NCI-H1930 (cell line): ENCODE measurements at places on chromosomes 4 and X.
A peak's percentile ranks its signal among the peaks of the same experiment; 100 is the strongest.

- DNase-seq = no peak
Observed at GRCh38 chr4:11631416-11631815, 202.7 kb upstream of the HS3ST1 start.

- no peak for DNase-seq
Observed at GRCh38 chrX:40243755-40244515, 146.2 kb upstream of the BCOR start.

DNA sequence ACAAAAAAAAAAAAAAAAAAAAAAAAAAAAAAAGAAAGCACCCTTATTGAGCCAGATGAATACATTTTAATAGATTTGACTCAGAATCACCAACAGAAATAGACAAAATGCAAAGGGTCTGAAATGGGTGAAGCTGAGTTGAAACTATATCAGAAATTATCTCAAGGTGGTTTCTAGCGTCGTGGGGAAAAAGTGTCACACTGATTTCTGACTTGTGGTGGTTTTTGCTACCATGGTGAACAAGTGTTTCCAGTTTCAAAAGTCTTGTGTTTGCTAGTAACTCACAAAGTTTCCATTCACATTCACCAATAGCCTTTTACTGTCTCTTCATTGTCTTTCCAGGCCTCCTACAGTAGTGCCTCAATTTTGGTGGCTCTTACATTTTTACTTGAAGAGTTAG, 135.5 kb downstream of the ARHGAP24 start:
- no peak for DNase-seq

DNA sequence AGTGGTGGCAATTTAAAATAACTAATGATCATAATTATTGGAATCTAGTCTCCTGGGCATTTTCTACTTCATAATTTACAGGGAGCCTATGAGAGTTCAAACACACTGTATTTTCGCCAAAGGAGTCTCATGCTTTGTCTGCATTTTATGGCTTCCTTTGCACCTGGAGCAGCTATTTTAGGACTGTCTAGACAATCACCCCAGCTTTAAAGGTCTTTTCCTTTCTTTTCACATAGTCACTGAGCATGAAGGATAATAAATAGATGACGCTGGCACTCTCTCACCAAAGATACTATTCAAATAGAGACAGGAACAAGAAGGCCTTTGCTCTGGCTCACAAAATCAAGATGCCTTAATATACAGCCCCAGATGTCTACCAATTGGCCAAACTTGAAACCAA, 43.0 kb downstream of the AMELX start:
- DNase-seq = peak; percentile 1

GRCh38 chr4:152117933-152118507, 357.2 kb upstream of the GATB start:
- no peak for DNase-seq

DNA sequence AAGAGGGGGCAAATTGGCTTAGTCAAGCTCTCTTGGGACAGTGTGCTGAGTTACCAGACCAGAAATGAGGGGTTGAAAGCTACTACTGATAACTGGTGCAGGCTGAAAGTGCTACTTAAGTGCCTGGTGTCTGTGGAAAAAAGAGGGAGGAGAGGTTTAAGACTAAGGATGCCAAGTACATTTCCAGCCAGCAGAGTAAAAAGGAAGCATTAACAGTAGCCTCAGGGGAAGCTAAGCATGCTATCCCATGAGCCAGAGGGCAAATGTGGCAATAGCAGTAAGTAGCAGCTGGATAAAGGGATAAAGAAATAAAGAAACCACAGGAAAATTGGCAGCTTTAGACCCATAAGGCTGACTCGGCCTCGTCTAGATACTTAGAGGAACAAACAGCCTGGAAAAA, 196.3 kb upstream of the MAB21L2 start:
- no peak for DNase-seq

DNA sequence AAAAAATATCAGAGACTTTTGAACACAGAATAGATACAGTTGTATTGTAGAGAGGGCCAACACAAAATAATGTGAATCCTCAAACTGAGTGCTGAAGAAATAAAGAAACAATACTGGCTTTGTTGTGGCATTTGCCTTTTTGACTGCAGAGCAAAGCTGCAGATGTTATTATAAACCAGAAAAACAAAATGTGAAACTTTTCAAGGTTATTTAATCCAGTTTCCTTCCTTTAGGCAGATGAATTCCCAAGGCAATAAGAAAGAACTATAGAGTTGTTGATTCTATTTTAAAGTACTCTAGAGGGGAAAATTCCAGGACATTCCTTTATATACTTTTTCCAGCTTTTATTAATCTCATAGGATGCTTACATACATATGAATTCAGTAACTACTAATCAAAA, 186.8 kb downstream of the NDST4 start:
- no peak for DNase-seq

- no peak for DNase-seq
Observed at GRCh38 chrX:9471571-9471985, 6.7 kb downstream of the TBL1X start.

DNA sequence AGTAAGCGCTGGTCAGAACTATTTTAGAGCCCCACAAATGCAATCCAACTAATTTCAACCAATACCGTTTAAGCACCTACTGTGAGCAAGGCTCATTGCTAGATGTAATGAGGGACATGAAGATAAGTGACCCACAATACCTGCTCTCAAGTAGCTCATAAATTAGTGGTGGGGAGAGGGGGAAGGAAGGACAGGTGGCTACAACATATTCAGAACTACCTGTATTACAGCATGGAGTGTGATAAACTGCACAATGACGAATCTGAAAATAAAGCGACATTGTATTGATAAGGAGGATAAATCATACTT, 311.6 kb upstream of the DIAPH2 start:
- no peak for DNase-seq

GRCh38 chr4:39255266-39255665, 72.9 kb downstream of the WDR19 start:
- no peak for DNase-seq

GRCh38 chr4:139839403-139840031, 173.9 kb downstream of the MGST2 start:
- no peak for DNase-seq

DNA sequence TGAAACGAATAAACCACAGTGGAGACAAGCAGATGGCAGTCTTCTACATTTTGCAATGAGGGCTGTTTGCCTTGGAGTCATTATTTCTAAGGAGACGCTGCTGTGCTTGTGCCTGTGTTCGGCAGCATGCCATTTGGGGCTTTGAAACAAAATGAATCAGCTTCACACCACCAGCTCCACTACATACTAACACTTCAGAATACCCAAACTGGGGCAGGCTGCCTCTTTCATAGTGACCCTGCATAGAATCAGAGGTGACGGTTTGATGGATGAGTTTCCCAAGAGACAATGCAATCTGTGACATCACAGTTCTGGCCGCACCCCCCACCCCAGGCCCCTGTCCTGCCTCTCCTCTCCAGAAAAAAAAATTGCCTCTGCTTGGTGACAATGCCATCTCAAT, 57.1 kb upstream of the MID1 start:
- DNase-seq = no peak

- no peak for DNase-seq
Observed at GRCh38 chrX:63350465-63350877, 661 bp downstream of the SPIN4 start.

- DNase-seq = no peak
Observed at GRCh38 chr4:169179609-169180521, 90.9 kb downstream of the SH3RF1 start.

DNA sequence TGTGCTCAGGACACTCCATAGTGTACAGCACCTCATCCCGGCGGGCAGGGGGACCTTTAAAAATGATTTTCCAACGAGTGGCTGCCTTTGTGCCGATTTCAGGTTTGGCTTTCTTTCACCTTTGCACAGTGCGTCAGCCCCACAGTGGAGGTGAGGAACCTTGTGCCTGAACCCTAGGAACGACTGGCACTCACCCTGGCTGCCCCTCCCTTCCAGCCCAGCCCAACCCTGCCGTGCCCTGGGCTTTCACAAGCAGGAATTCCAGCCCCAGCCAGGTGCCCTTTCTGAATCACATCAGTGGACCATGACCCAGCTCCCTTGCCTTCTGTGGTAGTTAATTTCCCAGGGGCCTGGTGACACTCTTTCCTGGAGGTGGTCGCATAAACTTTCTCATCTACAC, 1.3 kb downstream of the TMEM164 start:
- no peak for DNase-seq

GRCh38 chr4:135917011-135917410, 1615.3 kb downstream of the PCDH18 start:
- DNase-seq = no peak

DNA sequence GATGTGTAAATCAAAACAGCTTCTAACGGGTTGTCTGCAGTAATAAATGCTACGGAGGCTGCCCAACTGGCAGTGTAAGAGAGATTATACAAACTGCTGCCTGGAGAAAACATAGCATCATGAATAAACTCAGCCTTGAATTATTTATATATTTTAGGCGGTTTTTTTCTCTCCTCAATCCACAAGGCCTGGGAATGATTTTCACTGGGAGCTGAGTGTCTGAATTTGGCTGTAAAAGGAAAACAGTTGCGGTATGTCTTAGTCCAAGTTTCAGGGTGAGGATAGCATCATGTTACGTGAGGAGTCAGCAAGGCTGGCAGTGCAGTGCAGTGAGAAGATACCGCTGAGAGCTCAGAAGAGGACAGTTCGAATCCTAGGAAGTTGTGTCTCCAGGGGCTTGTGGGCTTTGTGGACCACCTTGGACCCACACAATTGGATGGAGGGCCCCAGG, 291.5 kb upstream of the BOD1L1 start:
- no peak for DNase-seq

GRCh38 chr4:158724637-158725036, 1.4 kb upstream of the PPID start:
- DNase-seq = no peak

- DNase-seq = no peak
Observed at GRCh38 chr4:159400558-159401225, 297.8 kb downstream of the RAPGEF2 start.

DNA sequence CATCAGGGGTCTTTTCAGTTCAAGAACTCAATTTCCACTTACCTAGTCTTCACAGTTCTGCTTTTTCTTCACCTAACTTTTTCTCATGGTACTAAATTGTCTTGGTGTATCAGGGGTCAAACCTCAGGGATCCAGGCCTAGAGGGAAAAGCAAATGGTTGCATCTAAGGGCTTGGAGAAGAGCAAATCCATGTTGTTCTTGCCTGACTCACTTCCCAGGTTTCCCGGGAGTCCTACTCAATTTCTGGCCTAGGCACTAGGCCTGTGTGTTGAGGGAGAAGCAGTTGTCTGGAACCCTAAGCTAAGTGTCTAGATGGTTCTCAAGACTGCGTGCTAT, 191.9 kb upstream of the STK26 start:
- DNase-seq = no peak

GRCh38 chr4:113636438-113636818, 125.1 kb downstream of the CAMK2D start:
- DNase-seq = no peak

DNA sequence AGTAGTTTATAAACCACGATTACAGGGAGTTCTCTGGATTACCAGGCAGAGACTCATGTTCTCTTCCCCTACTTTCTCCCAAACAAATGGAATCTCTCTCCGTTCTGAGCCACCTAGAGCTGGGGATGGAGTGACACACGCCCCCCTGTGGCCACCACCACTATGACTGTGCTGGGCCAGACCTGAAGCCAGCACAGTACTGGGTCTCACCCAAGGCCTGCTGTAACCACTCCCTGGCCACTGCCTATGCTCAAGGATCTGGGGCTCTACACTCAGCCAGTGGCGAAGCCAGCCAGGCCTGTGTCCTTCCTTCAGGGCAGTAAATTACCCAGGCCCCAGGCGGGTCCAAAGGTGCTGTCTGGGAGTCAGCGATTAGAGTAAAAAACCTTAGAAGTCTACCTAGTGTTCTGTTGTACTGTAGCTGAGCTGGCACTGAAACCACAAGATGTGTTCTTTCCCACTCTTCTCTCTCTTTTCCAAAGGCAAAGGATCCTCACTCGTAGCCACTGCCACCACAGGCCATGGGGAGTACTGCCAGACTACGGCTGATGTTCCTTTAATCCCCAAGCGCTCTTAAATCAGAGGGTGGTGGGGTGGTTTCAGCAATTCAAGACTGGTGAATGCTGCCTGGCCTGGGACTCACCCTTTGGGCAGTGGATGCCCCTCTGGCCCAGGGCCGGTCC, 412.2 kb upstream of the ARX start:
- no peak for DNase-seq

GRCh38 chr4:184805462-184806228, 20.1 kb downstream of the ACSL1 start:
- no peak for DNase-seq

DNA sequence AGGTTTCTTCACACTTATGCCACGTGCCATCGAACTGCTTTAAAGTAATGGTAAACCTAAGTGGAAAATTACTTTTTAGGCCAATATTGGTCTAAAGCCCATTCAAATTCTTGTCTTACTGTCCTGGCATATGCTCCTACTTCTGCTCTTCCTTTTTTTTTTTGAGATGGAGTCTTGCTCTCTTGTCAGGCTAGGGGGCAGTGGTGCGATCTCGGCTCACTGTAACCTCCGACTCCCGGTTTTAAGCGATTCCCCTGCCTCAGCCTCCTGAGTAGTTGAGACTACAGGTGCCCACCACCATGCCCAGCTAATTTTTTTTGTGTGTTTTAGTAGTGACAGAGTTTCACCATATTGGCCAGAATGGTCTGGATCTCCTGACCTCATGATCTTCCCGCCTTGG, 129.0 kb upstream of the TECRL start:
- DNase-seq = no peak

DNA sequence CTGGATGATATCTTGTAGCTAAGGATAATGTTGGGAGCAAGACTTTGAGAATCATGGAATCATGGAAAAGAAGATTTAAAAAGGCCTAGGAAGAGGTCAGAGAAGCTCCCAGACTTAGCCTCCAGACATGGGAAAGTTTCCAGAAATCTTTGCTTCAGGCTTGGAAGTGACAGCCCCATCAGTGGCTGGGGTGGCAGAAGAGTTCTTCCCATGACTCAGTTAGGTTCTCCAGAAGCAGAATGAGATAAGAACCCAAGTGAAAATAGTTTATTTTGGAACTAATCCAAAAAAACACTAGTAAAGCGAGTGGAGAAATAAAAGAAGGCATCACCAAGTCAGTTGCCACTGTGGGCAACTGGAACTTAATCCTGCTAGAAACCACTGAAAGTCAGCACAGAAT, 506.9 kb downstream of the MID1IP1 start:
- no peak for DNase-seq

DNA sequence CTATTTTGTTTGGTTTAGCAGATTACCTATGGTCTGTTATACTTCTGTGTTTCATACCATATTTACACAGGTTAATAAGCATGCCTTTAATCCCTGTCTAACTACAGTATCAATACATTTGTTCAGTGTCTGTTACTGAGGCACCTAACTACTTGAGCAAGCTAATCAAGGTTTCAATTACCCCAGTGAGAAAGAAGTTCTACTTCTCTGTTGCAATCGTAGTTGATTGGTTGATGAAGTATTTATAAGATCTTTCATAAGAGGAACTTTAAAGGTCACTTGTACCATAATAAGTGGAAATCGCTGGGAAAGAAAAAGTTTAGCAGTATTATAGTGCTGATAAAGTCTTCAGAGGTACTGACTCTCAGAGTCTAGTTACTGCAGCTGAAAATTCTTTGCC, 490.6 kb downstream of the RPA4 start:
- DNase-seq = no peak

- DNase-seq = no peak
Observed at GRCh38 chr4:1168191-1169101, 3.9 kb downstream of the SPON2 start.
